ENCODE measurements at places on chromosomes 2 and 18.

DNA sequence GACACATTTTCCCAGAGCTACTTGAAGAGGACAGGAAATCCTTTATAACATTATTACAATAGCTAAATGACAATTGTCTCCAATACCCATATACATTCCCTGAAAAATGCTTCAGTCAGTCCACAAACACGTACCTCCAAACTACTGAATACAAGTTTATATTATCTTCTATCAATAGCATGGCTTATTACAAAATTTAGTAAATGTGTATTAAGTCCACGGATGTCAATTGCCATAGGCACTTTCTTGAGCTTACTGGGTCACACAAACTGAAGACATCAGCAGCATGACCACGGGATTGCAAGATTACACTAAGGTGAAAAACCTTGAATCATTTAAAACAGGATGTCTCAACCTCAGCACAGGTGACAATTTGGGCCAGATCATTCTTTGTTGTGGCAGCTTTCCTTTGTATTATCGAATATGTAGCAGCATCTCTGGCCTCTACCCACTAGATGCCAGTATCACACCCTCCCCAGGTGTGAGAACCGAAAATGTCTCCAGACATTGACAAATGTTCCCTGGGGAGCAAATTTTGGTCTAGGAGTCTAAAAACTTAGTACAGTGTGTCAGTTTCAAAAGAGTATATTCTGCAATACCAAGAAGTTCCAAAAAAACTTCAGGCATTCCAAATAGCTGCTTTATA, 1.4 kb downstream of the MBD2 start:
- no peak for DNase-seq

GRCh38 chr2:25711675-25712354, 38.4 kb upstream of the DTNB start:
- no peak for DNase-seq

- no peak for DNase-seq
Observed at GRCh38 chr18:8299054-8299980, 309.9 kb upstream of the RAB12 start.

DNA sequence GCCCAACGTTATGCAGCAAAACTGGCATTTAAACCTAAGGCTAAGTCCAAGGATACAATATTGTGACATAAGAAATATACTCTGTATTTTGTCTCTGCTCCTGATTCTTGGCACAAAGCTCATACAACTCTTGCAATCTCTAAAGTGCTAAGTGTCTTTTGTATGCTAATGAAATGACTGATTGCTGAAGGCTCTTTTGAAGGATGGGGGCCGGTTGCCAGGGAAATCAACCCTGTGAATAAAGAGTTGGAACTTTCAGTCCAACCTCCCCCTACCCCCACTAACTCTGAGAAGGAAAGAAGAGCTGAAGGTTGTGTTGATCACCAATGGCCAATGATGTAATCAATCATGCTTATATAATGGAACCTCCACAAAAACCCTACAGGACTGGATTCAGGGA, 40.3 kb downstream of the SESTD1 start:
- DNase-seq = no peak

- DNase-seq = no peak
Observed at GRCh38 chr18:51668607-51669006, 471.1 kb upstream of the MEX3C start.

- no peak for DNase-seq
Observed at GRCh38 chr18:13616041-13616440, 110.3 kb downstream of the FAM210A start.

GRCh38 chr2:22634167-22634566, 750.8 kb upstream of the KLHL29 start:
- no peak for DNase-seq

DNA sequence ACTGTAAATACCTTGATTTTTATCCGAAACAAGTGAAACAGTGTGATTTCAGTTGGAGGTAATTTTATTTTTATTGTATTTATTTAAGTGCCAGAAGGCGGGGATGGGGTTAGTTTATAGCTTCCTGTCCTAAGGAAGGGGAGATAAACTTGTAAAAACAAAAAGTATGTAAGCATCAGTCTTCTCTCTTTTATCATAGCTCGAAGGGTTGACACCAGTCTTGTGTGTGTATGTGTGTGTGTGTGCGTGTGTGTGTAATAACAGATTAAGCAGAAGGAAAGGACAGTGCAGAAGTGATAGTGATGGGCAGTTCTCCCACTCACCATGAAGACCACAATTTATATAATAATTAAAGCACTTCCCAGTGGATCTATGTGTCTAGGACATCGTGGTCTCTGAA, 793.3 kb downstream of the PLCL1 start:
- DNase-seq = no peak
